ENCODE measurements at places on chromosomes 7 and 10.

- peak; percentile 60 for DNase-seq
Measured at GRCh38 chr10:33115738-33116719, 158.0 kb upstream of the ITGB1 start.

DNA sequence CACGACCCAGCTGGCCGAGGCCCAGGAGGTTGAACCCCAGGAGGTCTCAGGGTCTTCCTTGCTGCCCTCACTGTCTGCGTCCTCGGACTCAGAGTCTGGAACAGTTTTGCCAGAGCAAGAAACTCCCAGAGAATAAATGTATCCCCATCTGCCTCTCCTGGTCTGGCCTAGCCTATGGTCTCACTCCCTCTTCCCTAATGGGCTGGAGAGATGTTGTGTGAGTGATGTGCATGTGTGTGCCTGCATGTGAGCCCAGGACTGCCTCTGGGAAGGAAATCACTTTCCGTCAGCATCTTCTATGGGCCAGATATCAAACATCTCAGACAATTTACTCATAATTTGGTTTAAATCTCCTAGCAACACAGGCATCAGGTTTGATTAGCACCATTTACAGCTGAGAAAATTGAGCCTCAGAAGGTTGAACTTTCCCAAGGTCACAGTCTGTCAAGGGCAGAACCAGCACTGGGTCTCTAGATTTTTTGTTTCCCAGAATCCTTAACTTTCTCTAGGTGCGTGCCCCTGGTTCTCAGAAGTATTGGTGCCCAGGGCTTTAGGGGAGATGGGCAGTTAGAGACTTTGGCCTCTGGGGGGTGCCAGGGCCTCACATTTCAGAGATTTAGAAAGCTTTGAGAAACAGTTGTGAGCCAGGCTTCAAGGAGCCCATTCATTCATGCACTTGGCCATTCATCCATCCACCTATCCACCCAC is 4.9 kb downstream of the TMEM270 start:
- DNase-seq: peak; percentile 44

- no peak for DNase-seq
Measured at GRCh38 chr7:157898261-157898660, 561.5 kb downstream of the DNAJB6 start.

- no peak for DNase-seq
Measured at GRCh38 chr10:31932838-31933237, 4.2 kb upstream of the ARHGAP12 start.

DNA sequence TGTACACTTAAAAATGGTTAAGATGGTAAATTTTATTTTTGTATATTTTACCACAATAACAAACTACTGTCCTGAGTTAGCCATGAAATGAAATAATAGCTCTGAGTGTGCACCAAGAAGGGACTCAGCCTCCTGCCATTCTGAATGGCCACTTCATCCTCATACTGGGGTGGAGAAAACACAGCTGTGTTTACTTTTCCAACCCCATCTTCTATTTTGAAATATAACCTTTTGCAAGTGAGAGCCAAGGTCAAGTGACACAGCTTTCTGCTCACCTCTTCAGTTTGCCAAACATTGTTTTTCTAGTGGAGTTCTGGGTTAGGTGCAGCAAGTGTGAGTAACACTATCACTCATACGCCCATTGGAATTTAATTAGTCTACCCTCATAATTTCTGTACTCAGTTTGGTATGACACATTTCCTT is 107.4 kb upstream of the GLCCI1 start:
- peak; percentile 93 for DNase-seq

Data from HT1080 (cell line).